ENCODE measurements at places on chromosomes 2 and 18.

GRCh38 chr2:203811491-203812221, 55.9 kb upstream of the CTLA4 start:
- DNase-seq: peak; percentile 5

GRCh38 chr2:46490521-46491141, 11.3 kb downstream of the TMEM247 start:
- no peak for DNase-seq

GRCh38 chr18:48997985-48998831, 47.4 kb upstream of the SMAD7 start:
- DNase-seq: no peak

DNA sequence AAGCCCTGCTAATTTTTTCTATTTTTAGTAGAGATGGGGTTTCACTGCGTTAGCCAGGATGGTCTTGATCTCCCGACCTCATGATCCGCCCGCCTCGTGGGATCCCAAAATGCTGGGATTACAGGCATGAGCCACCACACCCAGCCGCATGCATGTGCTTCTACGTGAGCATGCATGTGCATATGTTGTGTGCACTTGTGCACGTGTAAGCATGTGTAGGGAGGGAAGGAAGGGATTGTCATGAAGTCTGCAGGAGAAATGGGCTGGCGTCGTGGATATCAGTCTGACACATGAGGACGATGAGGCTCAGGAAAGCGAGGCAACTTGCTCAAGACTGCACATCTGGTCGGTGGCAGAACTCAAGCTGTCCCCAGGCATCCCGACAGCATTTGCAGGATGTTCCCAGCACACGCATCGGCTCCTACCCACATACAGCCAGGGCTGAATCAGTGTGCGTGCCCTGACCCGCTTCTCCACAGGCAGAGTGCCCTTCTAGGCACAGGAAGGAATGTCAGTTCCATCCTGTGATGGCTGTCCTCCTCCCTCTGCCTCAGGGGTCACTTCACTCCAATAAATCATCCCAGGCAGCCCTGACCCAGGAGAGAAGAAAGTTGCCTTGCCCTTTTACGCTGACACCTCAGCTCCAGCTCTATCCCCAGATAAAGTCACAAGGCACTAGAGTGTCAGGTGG, 49.9 kb upstream of the SLC14A2 start:
- DNase-seq: no peak

Measured in T follicular helper cell (primary cell).